Effector memory CD4-positive, alpha-beta T cell (primary cell): ENCODE measurements at places on chromosomes 12 and 14.

DNA sequence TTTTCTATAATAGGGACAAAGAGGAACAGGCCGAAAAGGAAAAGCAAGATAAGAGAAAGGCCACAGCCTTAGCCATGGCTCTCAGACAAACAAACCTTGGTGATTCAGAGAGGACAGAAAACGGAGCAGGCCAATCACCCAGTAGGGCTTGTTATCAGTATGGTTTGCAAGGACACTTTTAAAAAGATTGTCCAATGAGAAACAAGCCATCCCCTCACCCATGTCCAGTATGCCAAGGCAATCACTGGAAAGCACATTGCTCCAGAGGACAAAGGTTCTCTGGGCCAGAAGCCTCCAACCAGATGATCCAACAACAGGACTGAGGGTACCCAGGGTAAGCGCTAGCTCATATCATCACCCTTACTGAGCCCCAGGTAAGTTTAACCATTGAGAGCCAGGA lies 243.8 kb upstream of the BTG1 start:
- H3K36me3 ChIP-seq: no peaks in the 10 kb centered on the region
- H3K27me3 ChIP-seq: no peaks in the 10 kb centered on the region
- no peak overlapping the region for H3K4me3 ChIP-seq
- no peak for DNase-seq

GRCh38 chr12:53431187-53431586 lies 7.5 kb downstream of the AMHR2 start:
- H3K4me3 ChIP-seq: no peak overlapping the region
- no peaks in the 10 kb centered on the region for H3K36me3 ChIP-seq
- no peak overlapping the region for H3K27ac ChIP-seq
- no peaks in the 10 kb centered on the region for H3K4me1 ChIP-seq
- H3K27me3 ChIP-seq: no peaks in the 10 kb centered on the region
- no peak for DNase-seq

GRCh38 chr12:122862110-122862634 lies 26.9 kb downstream of the HIP1R start:
- no peaks in the 10 kb centered on the region for H3K27me3 ChIP-seq
- peaks cover 15% of the 10 kb centered on the region for H3K36me3 ChIP-seq
- H3K27ac ChIP-seq: no peak overlapping the region
- no peaks in the 10 kb centered on the region for H3K4me1 ChIP-seq
- no peak for DNase-seq

- no peaks in the 10 kb centered on the region for H3K4me1 ChIP-seq
- no peaks in the 10 kb centered on the region for H3K36me3 ChIP-seq
- H3K27ac ChIP-seq: no peak overlapping the region
- no peak overlapping the region for H3K4me3 ChIP-seq
Measured at GRCh38 chr14:80395031-80395430, 183.7 kb upstream of the DIO2 start.

GRCh38 chr12:10368206-10369171 lies 21.4 kb downstream of the KLRK1 start:
- no peaks in the 10 kb centered on the region for H3K27me3 ChIP-seq
- no peak overlapping the region for H3K27ac ChIP-seq
- H3K4me1 ChIP-seq: peaks cover 5% of the 10 kb centered on the region

DNA sequence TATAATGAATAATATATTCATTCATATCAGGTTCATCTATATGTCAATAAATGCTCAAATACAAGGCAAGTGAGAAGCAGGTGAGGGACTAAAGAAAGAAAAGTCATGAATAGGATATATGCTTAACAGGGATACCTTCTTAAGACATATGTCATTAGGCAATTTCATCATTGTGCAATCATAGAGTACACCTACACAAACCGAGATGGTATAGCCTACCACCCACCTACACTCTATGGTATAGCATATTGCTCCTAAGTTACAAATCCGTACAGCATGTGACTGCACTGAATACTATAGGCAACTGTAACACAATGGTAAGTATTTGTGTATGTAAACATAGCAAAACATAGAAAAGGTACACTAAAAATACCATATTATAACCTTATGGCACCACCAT lies 39.0 kb downstream of the KANSL2 start:
- H3K27ac ChIP-seq: no peak overlapping the region
- H3K36me3 ChIP-seq: peaks cover 8% of the 10 kb centered on the region
- no peaks in the 10 kb centered on the region for H3K27me3 ChIP-seq

GRCh38 chr14:85508863-85509262 lies 21.1 kb upstream of the FLRT2 start:
- H3K4me1 ChIP-seq: no peaks in the 10 kb centered on the region
- H3K4me3 ChIP-seq: no peak overlapping the region
- no peak for DNase-seq
- H3K27me3 ChIP-seq: no peaks in the 10 kb centered on the region
- no peaks in the 10 kb centered on the region for H3K36me3 ChIP-seq

DNA sequence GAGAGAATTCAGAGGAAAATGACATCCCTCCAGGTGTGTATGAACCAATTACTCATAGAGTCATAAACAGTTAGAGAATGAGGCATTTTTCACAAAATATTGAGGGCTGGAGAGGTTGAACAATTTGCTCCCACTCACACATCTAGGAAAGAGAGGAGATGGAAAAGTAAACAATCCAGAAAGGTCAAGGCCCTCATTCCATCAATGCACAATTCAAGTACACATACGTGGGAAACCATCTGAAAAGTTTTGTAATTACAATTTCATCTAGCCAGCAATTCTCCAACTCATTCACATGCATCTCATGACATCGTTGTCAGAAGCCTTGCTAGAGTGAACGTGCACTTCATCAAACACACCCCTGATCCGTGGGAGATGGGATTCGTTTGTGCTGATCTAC lies 15.7 kb upstream of the BCL2L14 start:
- no peaks in the 10 kb centered on the region for H3K27me3 ChIP-seq
- no peak for DNase-seq
- no peaks in the 10 kb centered on the region for H3K36me3 ChIP-seq
- no peak overlapping the region for H3K4me3 ChIP-seq
- H3K4me1 ChIP-seq: no peaks in the 10 kb centered on the region

DNA sequence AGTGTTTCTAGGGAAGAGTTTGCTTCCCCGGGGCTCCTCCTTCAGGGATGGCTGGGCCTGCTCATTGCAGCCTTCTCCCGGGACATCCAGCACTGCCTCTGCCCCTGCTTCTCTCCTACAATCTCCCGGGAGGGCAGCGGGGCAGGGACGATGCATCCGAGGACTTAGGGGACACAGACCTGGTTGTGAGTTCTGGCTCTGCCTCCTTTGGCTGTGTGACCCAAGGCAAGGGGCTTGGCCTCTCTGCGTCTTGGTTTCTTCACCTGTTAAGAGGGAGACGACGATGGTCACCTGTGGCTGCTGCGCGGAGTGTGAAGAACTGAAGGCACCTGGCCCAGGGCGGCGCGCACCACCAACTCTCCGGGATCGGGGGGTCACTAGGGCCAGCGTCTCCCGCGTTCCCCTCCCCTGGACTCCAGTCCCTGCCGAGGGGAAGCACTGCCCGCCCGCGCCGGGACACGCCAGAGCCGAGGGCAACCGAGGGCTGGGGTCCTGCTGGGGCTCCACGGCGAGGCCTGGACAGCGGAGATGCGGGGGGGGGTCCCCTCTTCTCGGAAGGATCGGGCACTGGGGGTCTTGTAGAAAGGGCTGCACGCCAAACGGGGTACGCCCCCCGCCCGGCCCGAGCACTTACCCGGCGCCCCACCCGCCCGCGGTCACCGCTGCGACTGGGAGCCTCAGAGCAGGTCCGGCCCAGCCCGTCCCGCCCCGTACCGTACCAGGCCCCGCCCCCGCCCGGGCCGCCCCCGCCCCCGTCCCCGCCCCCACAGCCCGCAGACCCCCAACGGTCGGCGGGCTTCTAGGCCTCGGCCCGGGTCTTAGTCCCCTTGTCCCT lies at the start of gene HVCN1:
Gene HVCN1, minus strand, starts transcription at position 670 of the 835 bp plus-strand sequence. CDS start 5,870 bp downstream, outside the sequence.
- peak within 1 kb of the TSS; percentile 53 for H3K27ac ChIP-seq

DNA sequence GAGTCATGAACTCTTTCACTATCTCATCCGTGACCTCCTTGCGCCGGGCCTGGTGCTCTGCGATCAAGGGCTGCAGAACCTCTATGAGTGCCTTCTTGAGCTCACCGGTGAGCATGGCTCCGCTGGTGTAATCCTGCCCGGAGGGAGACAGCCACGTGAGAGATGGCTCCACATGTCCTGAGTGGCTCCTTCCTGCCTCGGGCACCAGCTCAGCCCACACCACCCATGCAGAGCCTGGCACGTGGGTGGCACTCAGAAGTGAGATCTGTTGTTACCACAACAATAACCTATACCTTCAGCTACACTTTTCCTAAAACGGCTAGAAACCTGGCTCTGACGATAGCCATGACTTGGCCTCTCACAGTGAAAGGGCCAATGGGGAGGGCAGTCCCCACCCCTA lies 11.8 kb downstream of the SLC25A47 start:
- DNase-seq: no peak
- H3K27ac ChIP-seq: no peak overlapping the region
- H3K4me1 ChIP-seq: no peaks in the 10 kb centered on the region
- H3K27me3 ChIP-seq: no peaks in the 10 kb centered on the region
- peaks cover 8% of the 10 kb centered on the region for H3K36me3 ChIP-seq
- H3K4me3 ChIP-seq: no peak overlapping the region

DNA sequence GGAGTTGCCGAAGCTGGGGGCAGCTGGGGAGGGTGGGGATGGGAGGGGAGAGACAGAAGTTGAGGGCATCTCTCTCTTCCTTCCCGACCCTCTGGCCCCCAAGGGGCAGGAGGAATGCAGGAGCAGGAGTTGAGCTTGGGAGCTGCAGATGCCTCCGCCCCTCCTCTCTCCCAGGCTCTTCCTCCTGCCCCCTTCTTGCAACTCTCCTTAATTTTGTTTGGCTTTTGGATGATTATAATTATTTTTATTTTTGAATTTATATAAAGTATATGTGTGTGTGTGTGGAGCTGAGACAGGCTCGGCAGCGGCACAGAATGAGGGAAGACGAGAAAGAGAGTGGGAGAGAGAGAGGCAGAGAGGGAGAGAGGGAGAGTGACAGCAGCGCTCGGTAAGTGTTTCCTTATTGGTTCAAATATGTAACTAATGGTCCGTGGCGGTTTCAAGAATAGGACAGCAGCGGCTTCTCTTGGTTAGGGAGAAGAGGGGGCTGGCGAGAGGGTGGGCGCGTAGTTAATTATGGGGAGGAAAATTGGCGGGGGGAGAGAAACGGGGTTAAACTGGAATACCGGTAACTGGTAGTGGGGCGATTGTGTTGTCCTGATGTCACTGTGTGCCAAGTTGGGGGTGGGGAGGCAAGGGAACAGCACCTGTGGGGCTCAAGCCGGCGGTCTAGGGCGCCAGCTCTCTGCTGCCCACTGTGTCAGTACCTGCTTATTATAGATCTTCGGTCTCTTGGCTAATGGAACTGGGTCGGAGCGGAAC lies 8.4 kb downstream of the HOXC8 start:
- peaks cover 21% of the 10 kb centered on the region for H3K4me1 ChIP-seq
- peak overlapping the region; percentile 37 for H3K4me3 ChIP-seq
- peaks cover 76% of the 10 kb centered on the region for H3K27me3 ChIP-seq
- H3K36me3 ChIP-seq: no peaks in the 10 kb centered on the region
- no peak overlapping the region for H3K27ac ChIP-seq

GRCh38 chr12:115691123-115691522 lies 586.4 kb downstream of the MED13L start:
- H3K4me1 ChIP-seq: no peaks in the 10 kb centered on the region
- no peak for DNase-seq
- H3K27ac ChIP-seq: no peak overlapping the region
- no peak overlapping the region for H3K4me3 ChIP-seq

- DNase-seq: no peak
- no peaks in the 10 kb centered on the region for H3K36me3 ChIP-seq
- peak overlapping the region; percentile 39 for H3K27ac ChIP-seq
- no peak overlapping the region for H3K4me3 ChIP-seq
Measured at GRCh38 chr14:68379510-68380328, 413.1 kb downstream of the ZFP36L1 start.

DNA sequence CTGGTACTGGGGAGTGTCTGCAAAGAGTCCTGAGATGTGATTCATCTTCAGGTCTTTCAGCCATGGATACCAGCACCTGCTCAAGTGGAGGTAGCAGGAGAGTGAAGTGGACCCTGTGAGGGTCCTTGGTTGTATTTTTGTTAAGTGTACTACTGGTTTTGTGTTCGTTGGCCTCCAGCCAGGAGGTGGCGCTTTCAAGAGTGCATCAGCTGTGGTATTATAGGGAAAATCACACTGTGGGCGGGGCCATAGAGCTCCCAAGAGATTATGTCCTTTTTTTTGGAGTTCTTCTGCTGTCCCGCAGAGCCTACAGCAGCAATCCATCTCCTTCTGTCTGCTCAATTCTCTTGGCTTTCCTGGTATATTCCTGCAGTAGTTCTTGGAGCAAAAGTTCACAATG lies 66.8 kb downstream of the SPATA7 start:
- no peak overlapping the region for H3K27ac ChIP-seq
- no peaks in the 10 kb centered on the region for H3K36me3 ChIP-seq
- DNase-seq: no peak
- no peaks in the 10 kb centered on the region for H3K4me1 ChIP-seq
- H3K27me3 ChIP-seq: no peaks in the 10 kb centered on the region

DNA sequence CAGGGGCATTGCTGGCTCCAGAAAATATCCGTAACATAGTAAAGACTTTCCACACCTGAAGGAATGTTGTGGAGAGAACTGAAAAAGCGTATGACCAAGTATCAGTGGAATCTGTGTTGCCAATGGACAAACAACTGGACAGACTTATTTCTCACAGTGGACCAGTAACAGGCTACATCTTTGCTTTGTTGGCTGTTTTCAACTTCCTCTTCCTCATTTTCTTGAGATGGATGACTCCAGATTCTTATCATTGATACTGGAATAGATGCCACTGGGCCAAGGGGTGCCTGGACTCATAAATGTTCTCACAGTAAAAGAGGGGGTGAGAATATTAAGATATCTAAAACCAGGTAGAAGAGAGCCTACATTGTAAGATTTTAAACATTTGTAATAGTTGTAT lies 6.4 kb downstream of the GAS2L3 start:
- no peaks in the 10 kb centered on the region for H3K36me3 ChIP-seq
- H3K4me1 ChIP-seq: no peaks in the 10 kb centered on the region
- no peak overlapping the region for H3K27ac ChIP-seq
- DNase-seq: no peak

DNA sequence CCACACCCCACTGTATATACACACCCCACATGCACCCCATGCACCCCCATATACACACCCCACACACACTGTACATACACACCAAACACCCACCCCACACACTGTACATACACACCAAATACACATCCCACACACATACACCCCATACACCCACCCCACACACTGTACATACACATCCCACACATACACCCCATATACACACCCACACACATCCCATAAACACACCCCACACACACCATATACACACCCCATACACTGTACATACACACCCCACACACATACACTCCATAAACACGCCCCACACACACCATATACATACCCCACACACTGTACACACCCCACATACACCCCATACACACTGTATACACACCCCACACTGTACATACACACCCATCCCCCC lies 82.3 kb downstream of the NOC4L start:
- H3K27ac ChIP-seq: no peak overlapping the region
- peaks cover 8% of the 10 kb centered on the region for H3K27me3 ChIP-seq
- DNase-seq: no peak
- peaks cover 5% of the 10 kb centered on the region for H3K4me1 ChIP-seq
